ENCODE measurements at places on chromosomes 1 and 21.

- DNase-seq: no peak
Measured at GRCh38 chr1:33247545-33247944, 8.7 kb upstream of the ZNF362 start.

GRCh38 chr1:46522184-46522968 lies 29.1 kb downstream of the KNCN start:
- peak; percentile 14 for DNase-seq

- no peak for DNase-seq
Measured at GRCh38 chr1:44154049-44154448, 12.6 kb upstream of the KLF18 start.

DNA sequence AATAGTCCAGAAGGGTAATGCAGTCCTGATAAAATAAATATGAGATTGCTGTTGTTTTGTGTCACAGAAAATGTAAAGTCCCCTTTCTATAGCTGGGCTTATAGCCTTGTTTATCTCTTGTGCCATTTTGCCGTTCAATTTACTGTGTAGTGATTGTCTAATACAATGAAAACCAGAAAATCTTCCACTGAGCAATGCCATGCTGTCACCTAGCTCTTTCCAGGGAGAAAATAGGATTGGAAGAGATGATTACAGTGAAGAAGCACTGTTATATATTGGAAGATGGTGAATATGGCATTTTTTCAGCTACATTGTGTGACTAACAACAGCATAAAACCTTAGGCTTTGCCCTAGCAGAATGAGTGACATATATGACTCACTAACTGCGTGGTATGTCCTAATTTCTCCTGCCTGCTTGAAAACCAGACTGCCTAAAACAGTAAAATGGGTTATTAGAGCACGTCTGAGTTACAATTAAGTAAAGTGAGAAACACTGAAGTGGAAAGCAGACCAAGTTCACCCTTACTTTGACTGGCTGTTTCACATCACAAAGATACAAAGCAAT lies 332.4 kb upstream of the ZP4 start:
- DNase-seq: no peak

DNA sequence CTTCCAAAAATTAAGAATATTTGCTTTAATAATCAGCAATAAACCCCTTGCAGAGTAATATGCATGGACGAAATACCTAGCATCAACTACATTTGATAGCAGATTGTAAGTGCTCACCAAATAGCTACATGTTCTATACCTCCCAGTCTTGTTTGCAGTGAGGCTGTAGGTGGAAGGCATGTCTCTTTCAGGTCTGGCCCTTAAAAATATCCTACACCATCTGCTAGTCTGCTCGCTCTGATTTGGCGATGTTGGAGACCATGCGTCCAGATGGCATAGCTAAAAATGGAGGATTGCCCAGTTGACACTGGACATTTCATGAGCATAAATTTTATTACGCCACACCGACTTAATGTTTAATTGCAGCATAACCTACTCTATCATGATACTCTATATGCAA lies 47.1 kb downstream of the SSX2IP start:
- peak; percentile 5 for DNase-seq

DNA sequence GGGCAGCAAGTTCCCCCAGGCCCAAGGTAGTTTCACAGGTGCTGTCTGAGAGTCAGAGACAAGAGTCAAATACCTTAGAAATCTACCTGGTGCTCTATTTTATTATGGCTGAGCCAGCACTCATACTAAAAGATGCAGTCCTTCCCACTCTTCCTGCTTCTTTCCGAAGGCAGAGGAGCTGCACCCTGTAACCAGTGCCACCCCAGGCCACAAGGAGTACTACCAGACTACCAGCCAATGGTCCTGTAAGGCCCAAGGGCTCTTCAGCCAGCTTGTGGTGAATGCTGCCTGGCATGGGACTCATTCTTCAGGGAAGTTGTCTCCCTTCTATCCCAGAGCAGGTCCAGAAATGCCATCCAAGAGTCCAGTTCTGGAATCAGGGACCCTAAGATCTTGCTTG lies 203.8 kb upstream of the DUSP10 start:
- no peak for DNase-seq

DNA sequence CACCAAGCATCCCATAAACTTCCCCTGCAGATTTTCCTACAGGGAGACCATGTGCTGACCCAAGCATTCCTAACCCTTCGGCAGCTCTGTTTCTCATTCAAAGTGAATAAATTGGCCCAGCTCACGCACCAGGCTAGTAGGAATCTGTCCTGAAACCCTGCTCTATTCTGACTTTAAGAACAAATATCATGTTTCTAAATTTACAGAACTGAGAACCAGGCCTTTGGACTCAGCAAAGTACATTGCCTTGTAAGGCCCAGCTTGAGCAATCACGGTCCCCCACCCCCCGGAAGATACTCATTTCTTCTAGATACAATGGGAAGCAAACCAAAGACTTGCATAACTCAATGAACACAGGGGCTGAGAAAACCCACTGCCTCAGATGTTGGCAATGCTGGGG lies 160.1 kb upstream of the NFIA start:
- DNase-seq: peak; percentile 43

DNA sequence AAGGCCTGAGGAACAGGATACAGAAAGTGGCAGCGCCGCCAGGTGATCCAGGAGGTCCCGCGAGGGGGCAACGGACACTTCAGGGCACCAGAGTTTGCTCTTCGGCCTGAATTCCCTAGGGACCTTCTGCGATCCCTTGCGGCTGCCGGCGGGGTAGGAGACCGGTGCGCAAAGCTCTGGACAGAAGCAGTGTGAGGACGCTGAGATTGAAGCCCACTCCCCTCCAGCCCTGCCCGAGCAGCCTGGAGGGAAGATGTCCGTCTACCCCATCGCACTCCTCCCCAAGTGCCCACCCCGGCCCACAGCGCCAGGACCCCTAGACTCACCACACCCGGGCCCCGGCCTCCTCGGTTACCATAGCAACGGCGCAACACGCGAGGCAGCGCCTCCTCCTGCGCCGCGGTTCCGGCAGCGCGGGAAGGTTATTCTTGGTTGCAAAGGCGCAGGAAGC lies at the start of gene ANKRD45:
TSS of gene ANKRD45 (minus strand) at position 361 of the 451 bp plus-strand sequence. CDS start 10,433 bp downstream, outside the sequence.
- no peak for DNase-seq

DNA sequence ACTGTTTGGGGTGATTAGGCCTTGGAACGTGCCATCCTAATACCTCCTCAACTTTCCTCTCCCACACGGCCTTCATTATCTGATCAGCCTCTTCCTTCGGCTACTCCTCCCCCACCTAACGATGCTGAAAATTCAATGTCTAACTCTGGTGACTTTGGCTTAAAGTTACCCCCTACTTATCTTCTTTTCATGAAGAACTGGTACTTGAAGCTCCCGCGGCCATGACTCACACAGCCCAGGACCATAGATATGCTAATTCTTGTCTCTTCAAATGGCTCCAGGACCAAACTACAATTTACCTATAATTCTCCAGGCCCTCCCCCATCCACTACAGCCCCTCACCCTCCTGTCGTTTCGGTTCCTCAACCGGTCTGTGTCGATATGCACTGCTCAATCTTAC lies 15.7 kb upstream of the AZIN2 start:
- no peak for DNase-seq

GRCh38 chr1:64663668-64664067 lies 81.2 kb upstream of the RAVER2 start:
- no peak for DNase-seq

GRCh38 chr1:38818175-38818976 lies 41.2 kb downstream of the RRAGC start:
- DNase-seq: no peak

DNA sequence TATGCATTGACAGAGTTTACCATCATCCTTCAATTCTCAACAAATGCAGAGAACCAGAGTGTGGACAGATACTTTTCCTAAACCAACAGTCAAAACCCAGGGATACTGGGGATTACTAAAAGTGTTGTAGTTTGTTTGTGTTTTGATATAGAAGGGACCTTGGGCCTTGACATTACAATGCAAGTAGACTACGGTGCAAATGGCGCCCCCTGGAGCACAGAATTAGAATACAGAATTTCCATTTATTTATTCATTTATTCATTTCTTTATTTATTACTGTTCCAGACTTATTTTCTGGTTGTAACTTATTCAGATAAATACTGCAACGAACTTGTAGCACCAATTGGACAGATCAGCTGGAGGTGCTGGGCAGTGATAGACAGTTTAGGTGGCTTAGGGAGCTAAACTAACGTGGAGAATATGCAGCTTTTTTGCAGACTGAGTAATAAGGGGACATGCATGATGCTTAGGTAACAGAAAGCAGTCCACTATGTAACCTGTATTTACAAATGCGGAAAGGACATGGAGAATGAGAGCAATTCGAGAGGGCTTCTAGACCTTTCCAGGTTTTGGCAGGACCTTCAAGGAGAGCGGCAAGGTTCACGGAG lies 42.6 kb downstream of the KIRREL1 start:
- DNase-seq: peak; percentile 36

- DNase-seq: no peak
Measured at GRCh38 chr1:22057861-22058260, 5.4 kb downstream of the CDC42 start.

DNA sequence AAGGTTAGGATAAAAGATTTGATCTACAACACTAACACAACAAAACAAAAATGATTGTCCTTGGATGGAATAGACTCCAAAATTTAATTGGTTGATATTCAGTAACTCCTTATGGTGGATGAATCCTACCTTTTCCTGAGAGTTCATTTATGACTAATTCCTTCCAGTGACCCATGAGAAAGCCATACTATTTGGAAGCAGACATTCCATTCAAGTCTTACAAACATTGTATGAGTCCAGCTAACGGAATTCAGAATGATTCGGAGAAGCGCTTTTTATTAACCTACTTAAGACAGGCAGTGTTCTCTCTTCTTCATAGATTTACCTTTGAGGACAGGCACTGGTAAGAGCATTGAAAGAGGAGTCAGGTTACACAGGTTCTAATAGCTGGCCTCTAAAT lies 155.6 kb upstream of the ZNF648 start:
- DNase-seq: no peak

All from pons (tissue), 1 donor.